Right atrium auricular region (tissue), 2 donors: ENCODE measurements at places on chromosomes 3 and 15.
A peak's percentile ranks its signal among the peaks of the same experiment; 100 is the strongest.

DNA sequence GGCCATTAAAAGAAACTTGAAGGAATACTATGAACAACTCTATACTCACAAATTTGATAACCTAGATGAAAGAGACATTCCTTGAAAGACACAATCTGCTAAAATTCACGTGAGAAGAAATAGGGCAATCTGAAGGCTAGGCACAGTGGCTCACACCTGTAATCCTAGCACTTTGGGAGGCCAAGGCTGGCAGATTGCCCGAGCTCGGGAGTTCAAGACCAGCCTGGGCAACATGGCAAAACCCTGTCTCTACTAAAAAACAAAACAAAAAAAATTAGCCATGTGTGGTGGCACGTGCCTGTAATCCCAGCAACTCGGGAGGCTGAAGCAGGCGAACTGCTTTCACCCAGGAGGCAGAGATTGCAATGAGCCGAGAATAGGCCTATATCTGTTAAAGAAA is 104.8 kb downstream of the HES1 start:
- DNase-seq: no peak

GRCh38 chr3:24548278-24548677 is 53.6 kb upstream of the THRB start:
- no peak for DNase-seq

DNA sequence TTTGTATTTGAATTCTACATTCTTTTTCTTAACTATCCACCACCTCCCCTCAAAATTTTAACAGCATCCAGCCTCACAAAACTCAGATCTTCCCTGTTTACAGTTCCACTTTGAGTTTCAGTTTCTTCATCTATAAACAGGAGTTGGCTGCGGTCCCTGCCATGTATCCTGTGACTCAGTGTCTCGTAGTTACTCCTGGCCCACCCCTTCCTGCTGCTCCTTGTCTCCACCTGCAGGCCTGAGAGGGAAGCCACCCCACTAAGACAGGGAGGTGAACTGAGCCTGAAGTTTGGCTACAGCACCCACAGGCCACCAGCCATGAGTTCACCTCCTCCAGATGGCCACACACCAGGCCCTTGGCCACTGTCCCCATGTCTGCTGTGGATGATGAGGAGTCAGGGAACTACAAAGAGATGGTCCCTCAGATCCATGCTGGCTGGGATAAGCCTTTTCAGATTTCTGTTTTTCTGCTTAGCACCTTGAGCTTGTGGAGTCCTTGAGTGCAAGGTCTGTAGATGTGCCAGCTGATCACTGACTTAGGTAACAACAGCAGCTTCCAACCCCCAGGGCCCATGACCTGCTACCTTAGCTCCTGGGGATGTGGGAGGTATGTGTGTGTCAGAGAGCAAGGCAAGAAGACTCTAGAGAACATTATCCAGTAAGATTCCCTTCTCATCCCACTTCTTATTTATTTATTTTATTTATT is 37.5 kb downstream of the CD86 start:
- peak; percentile 63 for DNase-seq

DNA sequence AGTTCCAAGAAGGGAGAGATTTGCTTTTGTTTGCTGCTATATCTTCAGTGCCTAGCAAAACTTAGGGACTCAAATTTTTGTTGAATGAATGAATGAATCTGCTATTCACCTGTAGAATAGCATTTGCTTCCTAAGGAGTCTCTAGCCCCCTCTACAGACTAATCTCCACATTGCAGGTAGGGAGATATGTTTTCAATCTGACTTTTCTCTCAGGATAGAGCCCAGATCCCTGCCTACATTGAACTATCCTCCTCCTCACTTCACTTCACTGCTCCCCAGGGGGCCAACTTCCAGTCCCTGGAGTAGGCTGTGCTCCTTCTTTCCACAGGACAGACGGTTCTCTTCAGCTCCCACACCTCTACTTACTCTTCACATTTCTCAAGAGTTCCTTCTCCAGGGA is 81.9 kb upstream of the PTX3 start:
- DNase-seq: no peak

DNA sequence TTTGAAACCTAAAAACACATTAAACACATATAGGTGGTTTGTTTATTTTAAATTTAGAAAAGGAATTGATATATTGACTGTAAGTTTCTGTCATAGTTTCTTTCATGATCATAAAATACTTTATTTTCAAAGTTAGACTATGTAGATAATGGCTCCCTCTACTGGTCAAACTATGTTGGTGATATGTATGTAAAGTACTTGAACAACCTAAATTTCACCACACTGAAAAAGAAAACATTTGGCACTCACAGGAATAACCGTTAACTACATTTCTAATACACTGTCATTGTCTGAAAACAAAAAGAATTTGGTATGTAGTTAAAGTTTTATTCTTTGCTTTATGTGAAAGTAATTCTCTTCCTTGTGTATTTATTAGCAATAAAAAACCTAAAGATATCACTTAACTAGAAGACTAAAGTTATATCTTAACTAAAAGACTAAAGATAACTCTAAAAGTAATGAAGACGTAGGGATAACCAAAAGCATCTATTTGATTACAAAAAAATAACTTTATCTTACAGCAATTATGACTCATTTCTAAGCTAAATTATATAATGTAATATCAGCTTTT is 427.5 kb downstream of the VGLL3 start:
- DNase-seq: no peak

GRCh38 chr15:35306361-35306981 is 221.4 kb upstream of the NANOGP8 start:
- DNase-seq: no peak
